Osteoblast (primary cell): ENCODE measurements at places on chromosomes 4 and X.

DNA sequence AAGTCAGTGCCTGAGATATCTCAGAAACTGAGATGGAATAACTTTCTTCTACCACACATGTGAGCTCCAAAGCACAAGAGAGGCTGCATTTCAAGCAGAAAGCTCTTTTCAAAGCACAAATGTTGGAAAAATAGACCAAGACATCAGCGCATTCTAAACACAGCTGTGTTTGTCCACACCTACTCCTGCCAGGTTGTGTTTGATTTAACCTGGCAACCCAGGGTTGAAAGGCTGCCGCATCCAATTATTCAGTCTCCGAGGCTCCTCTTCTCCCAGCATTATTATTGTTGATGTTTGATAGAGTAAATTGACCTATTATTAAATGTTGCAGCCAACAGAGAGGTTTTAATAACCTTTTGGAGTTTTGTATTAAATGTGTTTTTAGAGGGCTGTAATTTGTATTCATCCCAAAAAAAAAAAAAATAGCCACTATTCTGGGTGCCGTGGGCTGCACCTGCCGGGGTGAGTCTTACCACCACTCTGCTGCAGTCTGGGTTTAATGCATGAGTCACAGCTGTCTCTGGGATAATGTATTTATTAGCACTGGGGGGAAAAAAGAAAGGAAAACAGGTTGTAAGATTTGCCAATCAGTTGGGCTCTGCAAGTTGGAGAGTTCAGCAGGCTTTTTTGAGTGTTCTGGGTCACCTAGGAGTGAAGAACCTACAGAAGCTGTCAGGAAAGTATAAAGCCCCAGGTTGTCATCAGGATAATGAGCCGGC lies 105.2 kb upstream of the NOCT start:
- DNase-seq, result no peak

GRCh38 chr4:143381189-143382118 lies 44.8 kb downstream of the GAB1 start:
- DNase-seq, result no peak

GRCh38 chrX:119041175-119041574 lies 31.6 kb upstream of the CT47C1 start:
- DNase-seq, result peak; percentile 84

GRCh38 chrX:154458116-154458953 lies at the start of gene PLXNA3:
Gene PLXNA3 (plus strand): TSS chrX:154458281. CDS start chrX:154460184, 1,903 bp downstream.
- DNase-seq, result peak; percentile 97

DNA sequence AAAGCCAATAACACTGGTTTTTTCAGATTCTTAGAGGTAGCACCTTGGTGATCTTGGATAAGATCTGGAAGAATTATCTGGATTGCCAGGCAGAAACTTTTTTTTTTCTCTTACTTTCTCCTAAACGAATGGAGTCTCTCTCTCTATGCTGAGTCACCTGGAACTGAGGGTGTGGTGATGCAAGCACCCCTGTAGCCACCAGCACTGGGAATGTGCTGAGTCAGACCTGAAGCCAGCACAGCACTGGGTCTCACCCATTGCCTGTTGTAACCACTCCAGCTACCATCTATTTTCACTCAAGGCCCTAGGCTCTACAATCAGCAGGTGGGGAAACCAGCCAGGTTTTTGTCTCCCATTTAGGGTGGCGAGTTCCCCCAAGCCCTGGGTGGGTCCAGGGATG lies 923.8 kb downstream of the RAPGEF2 start:
- no peak for DNase-seq

DNA sequence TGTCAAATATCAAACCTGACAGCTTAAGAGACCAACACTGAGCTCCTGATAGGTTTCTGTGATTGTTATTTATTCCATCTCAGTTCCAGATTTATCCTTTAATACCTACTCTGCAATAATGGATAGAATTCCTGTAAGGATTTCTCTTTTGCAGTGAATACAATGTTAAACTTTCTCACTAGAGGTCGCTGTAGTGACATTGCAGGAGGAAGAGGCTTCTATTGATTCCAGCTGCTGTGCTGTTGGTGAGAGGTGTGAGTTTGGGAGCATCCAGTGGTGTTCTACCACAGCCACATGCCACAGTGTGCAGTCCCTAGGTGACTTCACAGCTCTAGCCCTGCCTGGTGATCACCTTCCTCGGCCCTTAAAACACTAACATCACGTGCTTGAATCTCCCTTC lies 34.6 kb upstream of the DCAF8L2 start:
- no peak for DNase-seq
